ENCODE measurements at places on chromosomes 3 and 15. TPM values are rescaled to one million over a fixed set of nuclear protein-coding genes. Genes with fewer than 3 reads are reported as not detected.

GRCh38 chr3:102510663-102511062, 75.8 kb downstream of the ZPLD1 start:
- no peak for DNase-seq

GRCh38 chr15:87500240-87500639, 756.3 kb downstream of the NTRK3 start:
- no peak for DNase-seq

GRCh38 chr3:194080436-194080835, 55.5 kb upstream of the HES1 start:
- DNase-seq, result no peak

DNA sequence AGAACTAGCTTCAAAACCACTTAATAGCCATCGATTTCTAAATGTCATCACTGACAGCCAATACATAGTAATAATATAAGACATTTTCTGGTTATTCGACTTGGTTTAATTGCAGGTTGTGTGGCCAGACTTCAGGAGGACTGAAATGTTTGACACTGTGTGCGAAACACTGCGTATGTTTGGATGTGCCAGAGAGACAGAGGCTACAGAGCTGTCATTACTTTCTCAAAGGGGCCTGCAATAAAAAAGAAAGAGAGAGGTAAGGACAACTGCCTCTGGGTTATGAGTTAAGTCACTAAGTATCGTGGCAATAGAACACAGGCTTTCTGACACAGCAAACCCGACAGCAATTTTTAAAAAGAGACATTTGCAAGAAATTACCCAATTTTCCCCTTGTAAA, 882 bp downstream of the LMOD3 start:
- no peak for DNase-seq

DNA sequence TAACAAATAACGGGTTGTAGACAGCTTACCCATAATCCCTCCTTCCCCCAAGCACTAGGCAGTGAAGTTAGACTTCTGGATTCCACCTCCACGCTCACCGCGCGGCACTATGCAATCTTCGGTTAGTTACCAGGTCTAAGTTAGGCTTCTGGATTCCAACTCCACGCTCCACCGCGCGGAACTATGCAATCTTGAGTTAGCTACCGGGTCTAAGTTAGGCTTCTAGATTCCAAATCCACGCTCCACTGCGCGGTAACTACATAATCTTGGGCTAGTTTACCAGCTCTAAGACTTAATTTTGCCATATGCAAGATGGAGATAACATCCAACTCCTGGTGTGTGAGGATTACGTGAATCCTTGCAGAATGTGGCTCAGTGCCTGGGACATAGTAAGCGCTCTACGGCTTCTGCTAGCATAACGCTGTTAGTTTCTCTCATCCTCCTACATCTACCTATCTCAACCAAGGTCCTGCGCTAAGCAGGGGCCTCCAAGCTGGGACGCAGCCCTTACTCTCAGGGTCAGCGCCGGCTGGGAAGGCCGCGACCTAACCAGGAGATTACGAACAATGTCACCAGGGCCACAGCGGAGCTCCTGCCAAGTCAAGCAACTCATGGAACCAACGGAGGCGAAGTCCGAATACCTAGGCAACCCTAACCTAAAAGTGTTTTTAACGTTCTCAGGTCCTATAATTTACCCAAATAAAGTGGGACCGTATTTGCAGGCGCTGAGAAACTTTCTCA, 497 bp upstream of the RPLP1 start:
- DNase-seq, result no peak

DNA sequence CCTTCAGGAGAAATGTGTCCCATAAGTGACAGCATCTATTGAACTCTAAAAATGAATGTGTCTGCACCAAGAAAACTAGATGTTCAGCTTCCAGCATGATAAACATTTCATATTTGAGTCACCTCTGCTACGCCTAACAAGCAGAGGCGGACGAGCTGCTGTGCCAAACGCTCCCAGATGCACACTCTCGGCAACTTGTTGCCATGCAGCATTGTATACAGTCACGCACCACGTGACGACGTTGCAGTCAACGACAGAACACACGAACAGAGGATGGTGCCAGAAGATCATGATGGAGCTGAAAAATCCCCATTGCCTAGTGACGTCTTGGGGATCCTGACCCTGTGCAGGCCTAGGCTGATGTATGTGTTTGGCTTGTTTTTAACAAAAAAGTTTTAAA, 137.5 kb downstream of the XXYLT1 start:
- DNase-seq, result peak; percentile 64

DNA sequence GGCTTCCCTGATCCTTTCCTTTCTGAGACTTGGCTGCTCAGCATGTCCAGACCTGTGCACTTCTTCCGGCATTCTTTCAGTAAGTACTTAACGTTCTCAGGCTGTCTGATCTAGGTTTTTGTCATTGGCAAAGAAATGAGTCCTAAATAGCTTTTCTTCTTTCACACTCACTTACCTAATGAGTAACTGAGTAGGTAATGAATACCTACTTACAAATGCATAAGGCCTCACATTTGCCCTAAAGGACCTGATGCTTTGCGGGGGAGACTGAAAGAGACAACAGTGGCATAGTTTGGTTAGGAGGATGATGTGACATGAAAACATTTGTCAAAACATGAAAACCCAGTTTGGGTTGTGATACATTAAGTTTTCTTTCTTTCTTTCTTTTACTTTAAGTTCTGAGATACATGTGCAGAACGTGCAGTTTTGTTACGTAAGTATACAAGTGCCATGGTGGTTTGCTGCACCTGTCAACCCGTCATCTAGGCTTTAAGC, 516.7 kb upstream of the CFAP20DC start:
- no peak for DNase-seq

Gene BBX
- total RNA-seq, result 96.2 TPM

Gene CHL1
- not detected for total RNA-seq

GRCh38 chr3:62493109-62493801, 119.9 kb upstream of the FEZF2 start:
- DNase-seq, result no peak

GRCh38 chr15:89364741-89365450, 30.3 kb upstream of the POLG start:
- DNase-seq, result no peak

Gene GPR160
- 0.37 TPM for total RNA-seq

DNA sequence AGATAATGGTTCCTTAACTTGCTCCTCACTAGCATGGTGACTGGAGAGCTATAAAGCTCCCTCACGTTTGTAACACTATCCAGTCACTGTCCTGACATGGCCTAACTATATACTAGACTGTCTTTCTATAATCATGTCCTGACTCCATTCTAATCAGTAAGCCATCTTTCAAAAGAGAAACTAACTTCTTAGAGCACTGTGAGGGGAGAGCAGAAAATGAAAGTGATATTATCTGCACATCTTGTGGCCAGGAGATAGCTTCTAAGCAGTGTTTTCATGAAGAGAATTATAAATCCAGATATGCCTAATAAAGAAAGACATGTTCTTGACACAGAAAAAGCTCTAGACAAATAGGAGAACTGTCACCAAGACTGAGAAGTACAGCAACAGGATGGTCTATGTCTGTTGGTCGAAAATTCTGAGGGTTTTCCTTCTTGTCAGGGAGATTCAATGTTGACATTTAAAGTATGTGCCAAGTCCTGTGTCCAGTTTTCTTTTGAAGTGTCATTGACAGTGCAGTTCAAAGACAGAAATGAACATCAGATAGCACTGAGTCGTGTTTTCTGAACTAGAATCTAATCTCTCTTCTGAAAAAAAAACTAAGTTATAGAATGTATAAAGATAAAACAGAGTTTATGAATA, 230.6 kb upstream of the PEX5L start:
- DNase-seq, result peak; percentile 43

DNA sequence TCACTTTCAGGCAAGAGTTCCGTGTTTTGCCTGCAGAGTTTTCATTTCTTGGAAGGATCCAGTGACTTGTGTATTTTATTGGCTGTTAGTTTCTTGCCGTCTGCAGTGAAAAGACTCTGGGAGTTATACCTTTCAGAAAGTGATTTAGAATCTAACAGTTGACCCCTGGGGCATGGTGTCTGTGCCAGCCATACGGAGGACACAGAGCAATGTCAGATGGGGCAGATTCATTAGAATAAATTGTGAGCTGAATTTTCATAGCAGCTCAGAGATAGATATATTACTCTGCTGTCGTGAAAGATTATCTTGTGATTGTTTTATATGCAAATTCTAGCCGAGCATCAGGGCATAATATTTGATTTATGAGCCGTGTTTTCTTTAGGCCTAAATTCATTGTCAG, 131.6 kb downstream of the SV2B start:
- DNase-seq, result no peak

Gene GNAT1
- total RNA-seq, result not detected

Gene PRSS50
- total RNA-seq, result not detected

Gene PRR23B
- not detected for total RNA-seq

Gene TGM5
- not detected for total RNA-seq

DNA sequence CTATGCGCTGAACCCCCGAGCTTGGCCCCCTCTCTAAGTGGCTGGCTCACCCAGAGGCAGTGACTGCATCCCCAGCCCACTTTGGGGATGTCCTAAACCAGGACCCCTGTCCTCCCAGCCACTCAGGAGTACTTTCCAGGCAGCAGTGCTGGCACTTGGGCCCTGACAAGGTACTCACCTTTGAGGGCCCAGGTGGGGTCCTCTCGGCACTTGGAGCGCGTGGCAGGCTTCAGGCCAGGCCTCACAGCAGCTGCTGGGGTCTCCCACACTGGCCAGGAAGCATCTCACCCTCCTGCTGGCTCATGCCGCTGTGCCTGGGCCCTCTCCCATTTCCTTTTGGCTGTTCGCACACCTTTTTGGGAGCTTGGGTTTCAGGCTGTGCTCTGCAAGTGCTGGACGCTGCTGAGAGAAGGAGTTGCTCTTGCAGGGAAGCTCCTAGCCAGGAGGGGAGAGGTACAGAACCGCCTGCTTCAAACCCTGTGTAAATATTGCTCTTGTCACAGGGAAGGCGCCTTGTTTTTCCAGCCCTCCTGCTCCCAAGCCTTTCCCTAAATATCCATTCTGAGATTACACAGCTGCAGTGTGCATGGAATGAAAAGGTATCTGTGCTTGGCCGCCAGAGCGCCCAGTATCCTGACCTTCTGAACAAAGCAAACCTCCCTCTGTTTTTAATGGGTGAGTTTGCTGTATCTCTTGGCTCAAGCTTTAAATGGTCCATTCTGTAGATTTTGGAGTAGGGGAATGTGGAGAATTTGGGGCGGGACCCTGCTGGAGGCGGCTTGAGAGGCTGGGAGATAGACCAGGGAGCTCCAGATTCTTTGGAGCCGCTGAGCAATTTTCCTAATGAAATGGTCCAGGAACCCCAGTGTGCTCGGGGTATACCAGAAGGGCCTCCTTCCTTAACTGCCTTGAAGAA, 45.6 kb downstream of the DNASE1L3 start:
- no peak for DNase-seq

DNA sequence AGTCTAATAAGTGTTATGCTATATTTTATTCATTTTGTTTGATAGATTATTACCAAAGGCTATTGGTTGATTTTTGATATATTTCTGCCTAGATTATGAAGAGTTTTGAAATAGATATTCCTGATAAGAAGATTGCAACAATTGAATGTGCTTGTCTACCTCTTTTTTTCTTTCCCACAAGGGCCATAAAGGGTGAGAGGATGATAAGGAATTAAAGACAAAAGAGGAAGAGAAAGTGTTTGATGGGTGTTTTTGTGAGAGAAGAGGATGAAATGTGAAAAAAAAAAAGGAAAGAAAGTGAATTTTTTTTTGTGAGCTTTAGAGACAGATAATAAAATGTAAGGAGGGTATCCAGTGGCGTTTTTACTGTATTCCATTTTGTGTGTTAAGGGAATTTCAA, 244.4 kb downstream of the CHST2 start:
- no peak for DNase-seq

Gene HAPLN3
- 251 TPM for total RNA-seq

GRCh38 chr3:136194409-136195257, 1.5 kb downstream of the MSL2 start:
- peak; percentile 72 for DNase-seq

DNA sequence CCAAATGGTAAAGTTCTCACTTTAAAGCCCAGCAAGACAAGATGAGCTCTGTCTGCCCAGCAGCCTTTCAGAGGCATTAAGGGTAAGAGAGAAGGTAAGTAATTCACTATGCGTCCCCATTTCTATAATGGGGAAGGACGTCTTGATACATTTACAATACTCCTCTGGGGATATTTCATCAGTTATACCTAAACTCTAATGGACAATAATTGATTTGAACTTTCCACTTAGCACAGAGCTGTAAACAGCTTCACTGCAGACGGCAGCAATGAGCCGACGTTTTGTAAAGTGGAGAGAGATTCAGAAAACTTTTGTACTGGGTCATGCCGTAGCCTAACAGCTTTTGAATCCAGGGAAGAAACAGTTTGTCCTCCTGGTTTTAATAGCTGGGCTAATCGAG, 127.4 kb downstream of the TIGIT start:
- no peak for DNase-seq

DNA sequence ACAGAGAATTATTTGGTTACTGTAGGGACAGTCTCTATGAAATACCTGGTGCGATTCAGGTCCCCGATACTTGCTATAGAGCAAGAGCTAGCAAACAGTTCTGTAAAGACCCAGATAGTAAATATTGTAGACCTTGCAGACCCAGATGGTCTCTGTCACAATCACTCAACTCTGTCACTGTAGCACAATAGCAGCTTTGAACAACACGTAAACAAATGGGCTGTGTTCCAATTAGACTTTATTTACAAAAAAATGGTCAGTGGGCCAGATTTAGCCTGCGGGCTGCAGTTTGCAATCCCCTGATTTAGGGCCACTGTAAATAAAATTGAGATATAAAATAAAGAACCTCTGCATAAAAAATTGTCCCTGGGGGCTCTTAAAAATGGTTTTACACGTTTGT, 127.7 kb downstream of the SV2B start:
- DNase-seq, result no peak

DNA sequence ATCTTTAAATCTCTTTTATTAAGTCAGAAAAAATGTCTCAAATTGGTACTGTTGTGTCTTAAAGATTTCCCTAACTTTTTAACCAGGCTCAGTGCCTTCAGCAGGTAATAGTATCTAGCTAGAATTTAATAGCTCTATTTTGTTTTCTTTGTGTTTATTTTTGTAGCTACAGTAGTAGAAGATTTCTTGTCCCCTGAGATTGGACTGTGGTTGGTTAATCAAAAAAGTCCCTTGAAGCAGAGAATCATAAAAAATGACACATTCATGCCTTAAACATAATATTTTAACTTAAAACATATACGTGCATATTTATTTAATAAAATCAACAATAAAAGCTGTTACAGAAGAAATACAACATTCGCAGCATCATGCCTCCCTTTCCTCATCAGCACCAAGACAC, 102.8 kb downstream of the EEFSEC start:
- no peak for DNase-seq

DNA sequence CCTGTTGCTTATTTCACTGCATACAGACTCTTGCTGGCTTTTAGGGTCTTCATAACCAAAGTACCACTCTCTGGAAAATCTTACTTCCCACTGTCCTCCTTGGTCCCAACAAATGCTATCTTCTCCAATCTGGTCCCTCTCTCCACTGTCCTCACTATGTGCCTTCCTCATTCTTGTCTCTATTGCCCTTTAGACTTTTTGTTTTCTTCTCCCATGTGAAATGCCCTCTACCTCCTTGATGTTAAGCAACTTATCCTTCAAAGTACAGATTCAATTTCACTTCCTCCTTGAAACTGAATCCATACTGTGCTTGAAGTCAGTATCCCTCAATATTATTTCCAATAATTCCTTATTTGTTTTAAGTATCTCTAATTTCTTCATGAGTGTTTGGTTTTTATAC, 60.8 kb downstream of the CGGBP1 start:
- no peak for DNase-seq

- DNase-seq, result no peak
Measured at GRCh38 chr3:114856835-114857234, 290.3 kb downstream of the ZBTB20 start.

Data from CD4-positive, CD25-positive, alpha-beta regulatory T cell (primary cell).